ENCODE measurements at places on chromosomes 12 and 14.

DNA sequence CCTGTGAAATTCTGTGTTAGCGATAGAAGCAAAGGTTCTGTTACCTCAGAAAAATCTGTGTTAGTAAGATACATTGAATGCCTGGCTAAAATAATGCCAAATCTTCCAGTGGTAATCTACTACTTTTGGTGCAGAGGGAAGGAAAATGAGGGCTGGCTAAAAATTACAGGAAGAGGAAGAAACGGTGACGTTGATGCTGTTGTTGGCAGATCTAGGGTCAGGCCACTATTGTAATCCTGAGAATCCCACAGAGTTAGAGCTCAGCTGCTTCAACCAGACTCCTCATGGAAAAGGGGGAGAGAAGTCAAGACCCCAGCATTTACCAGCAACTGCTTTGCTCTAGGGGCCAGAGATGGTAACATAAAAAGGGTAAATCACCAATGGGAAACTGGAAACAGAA is 145.1 kb downstream of the PPM1H start:
- no peak for DNase-seq

- DNase-seq: no peak
These were observed 66.0 kb downstream of the BMP4 start for GRCh38 chr14:53890611-53891101.

GRCh38 chr12:62714774-62715721 is 219.9 kb downstream of the PPM1H start:
- DNase-seq: no peak

DNA sequence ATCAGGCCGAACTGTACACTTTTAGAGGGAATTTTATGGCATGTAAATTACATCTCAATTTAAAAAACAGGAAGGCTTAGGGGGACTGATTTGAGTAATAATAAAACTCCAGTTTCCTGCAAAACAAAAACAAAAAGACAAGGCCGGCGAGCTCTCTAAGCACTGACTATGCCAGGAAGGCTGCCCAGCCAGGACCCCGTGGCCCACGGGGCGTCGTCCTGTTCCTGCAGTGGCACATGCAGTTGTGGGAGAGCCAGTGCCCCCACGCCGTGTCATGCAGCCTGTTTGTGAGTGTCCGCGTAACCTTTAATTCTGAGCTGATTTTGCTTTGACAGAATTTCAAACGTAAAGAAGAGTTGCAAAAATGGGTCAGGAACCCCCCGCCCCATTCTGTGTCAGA is 10.5 kb downstream of the XRCC3 start:
- no peak for DNase-seq

GRCh38 chr14:78022059-78022458 is 148.1 kb upstream of the NRXN3 start:
- DNase-seq: no peak

GRCh38 chr14:75051556-75051899 is 261 bp upstream of the MLH3 start:
- DNase-seq: no peak

DNA sequence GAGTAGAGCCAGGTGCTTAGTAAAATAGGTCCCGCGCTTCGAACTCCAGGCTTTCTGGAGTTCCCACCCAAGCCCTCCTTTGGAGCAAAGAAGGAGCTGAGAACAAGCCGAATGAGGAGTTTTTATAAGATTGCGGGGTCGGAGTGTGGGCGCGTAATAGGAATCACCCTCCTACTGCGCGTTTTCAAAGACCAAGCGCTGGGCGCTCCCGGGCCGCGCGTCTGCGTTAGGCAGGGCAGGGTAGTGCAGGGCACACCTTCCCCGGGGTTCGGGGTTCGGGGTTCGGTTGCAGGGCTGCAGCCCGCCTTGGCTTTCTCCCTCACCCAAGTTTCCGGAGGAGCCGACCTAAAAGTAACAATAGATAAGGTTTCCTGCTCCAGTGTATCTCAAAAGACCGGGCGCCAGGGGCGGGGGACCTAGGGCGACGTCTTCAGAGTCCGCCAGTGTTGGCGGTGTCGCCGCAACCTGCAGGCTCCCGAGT is 3.6 kb downstream of the SSTR1 start:
- DNase-seq: no peak

DNA sequence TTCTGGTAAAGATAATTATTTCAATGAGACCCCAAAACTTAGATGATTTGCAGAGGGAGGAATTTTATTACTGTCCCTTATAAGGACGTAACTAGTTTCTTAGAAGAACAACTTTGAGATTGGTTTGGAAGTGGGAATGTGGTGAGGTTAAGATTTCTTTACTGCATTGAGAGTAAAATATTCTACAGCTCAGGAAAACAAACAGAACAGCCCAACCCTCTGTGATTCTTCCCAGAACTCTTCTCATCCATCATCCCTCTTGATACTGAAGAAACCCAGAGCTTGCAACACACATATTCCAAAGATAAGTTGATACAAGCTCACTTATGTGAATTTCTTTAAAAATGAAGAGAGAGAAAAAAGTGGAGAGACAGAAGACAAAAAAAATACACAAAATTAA is 234.2 kb downstream of the CRADD start:
- DNase-seq: no peak

DNA sequence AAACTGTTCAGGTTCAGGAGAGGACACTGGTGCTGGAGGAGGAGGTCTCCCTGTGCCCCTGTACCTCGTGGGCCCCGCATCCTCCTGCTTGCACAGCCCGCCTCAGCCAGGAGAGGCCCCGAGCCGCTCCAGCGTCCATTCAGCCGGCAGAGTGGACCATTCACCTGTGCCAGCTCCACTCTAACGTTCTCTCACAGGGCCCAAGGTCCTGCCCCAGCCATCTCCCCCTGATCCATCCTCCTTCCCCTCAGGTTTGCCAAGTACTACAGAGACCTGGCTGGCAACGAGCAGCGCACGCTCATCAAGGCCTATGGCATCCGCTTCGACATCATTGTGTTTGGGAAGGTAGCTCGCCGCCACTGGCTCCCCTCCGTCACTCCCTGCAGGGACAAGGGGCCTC is 22.2 kb downstream of the P2RX4 start:
- DNase-seq: no peak

- DNase-seq: no peak
These were observed 5.7 kb upstream of the VTI1B start for GRCh38 chr14:67680121-67680602.

DNA sequence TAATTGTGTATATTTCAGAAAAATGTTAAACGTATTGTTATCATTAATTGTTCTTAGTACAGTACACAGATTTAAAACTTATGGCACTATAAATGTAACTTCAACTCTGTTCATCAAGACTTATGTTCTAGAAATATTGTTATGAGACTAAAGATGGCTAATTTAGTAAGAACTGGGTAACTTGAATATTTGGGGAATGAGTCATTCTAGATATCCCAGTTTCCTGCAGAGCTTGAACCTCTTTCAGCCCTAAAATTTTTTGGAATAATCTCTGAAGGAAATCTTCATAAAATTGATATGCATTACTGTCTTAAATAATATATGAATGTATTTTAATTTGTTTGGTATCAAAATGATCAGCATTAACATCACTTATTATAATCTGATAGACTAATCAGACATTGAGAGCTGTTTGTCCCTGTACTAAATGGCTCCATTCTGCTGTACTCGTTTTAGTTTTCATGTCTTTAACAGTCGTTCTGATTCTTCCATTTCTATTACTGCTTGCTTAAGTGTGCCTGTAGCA is 87.1 kb downstream of the VEZT start:
- DNase-seq: no peak

DNA sequence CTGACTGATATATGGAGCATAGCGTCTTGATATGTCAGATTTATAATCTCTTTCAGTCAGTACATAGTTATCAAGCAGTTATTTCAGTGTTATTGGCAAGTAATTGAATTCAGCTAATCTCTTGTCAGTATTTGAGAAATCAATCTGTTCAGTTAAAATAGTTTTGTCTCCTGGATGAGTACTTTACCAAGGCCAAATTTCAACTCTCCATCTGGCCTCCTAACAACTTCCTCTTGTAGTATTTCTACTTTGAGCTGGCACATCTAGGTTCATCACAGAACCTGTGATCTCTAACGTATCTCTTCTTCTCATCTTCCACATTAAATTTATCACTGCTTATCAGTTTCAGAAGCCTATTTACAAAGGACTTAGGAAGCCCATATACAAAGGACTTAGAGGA is 690.5 kb downstream of the C12orf50 start:
- DNase-seq: no peak

GRCh38 chr12:48002773-48003218 is 1.5 kb downstream of the COL2A1 start:
- no peak for DNase-seq

GRCh38 chr14:36493761-36494160 is 26.3 kb downstream of the NKX2-1 start:
- no peak for DNase-seq

- no peak for DNase-seq
These were observed 41.7 kb downstream of the SUSD6 start for GRCh38 chr14:69652942-69653684.

- DNase-seq: no peak
These were observed 325.5 kb upstream of the RTL1 start for GRCh38 chr14:101228949-101229541.

- no peak for DNase-seq
These were observed 216.1 kb downstream of the TMEM121 start for GRCh38 chr14:105742531-105742848.

GRCh38 chr14:103857256-103857655 is 9.9 kb upstream of the PPP1R13B start:
- DNase-seq: no peak

DNA sequence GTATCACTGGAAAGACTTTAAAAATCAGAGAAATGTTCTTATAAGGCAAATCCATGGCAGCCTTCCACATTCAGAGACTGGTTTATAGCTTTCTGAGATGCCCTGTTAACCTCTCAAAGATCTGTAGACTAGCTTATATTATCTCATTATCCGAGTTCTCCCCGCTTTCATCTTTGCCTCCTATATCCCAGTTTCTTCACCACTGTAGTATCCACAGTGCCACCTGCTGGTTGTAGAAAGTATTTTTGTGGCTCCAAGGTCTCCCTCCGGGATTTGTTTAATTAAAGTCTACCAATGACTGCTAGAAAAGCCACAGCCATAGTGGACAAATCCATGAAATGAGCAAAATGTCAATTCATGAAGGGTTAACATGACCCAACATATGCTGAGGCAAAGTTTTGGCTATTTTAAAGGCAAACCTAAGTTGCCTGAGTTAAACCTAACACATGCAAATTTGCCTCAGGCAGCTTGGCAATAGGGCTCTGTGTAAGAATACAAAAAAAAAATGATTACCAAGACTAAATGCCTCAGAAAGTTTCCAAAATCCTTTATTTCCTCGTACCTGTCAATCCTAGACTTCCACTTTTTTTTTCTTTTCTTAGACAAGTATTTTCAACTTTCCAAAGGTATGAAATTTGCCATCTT is 218.8 kb upstream of the BMP4 start:
- DNase-seq: no peak

GRCh38 chr14:33250963-33251362 is 312.3 kb downstream of the NPAS3 start:
- no peak for DNase-seq

DNA sequence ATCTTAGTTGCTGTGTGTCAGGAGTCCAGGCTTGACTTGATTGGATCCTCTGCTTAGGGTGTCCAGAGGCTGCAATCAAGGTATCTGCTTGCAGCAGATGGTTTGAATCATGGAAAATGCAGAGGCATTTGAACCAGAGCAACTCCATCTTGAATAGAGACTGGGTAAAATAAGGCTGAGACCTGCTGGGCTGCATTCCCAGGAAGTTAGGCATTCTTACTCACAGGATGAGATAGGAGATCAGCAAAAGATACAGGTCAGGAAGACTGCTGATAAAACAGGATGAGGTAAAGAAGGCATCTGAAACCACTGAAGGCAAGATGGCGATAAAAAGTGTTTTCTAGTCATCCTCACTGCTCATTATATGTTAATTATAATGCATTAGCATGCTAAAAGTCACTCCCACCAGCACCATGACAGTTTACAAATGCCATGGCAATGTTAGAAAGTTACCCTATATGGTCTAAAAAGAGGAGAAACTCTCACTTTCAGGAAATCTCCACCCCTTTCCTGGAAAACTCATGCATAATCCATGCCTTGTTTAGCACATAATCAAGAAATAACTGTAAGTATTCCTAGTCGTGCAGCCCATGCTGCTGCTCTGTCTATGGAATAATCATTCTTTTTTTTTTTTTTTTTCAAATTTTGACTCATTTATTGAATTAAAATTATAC is 218.3 kb upstream of the CPNE8 start:
- DNase-seq: no peak

DNA sequence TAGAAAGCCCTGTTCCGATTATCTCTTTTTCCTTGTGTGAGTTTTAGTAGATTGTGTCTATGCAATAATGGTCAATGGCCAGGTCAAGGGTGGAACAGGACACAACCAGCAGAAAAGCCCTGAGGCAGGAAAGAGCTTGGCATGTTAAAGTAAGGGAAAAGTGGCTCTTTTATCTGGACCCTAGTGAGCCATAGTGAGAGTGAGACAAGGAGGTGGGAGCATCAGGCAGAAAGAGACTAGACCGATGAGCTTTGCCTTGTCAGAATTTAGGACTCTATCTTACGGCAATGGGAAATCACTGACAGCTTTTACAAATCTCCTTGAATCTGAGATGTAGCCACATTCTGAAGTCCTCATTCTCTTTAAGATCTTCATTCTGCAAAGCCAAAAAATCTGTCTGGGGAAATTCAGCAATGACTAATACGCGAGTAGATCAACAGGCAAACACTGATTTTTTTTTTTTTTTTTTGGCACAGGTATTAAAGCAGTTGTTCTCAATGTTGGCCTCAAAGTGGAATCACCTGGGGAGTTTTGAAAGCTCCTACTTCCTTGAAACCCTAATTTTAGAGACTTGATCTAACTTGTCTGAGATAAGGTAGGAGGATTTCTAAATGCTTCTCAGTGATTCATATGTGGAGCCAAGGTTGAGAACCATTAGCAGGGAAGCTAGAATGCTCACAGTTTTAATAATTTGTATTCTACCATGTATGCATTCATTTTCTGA is 33.9 kb downstream of the TMEM19 start:
- no peak for DNase-seq

- DNase-seq: no peak
These were observed 151.7 kb downstream of the PDZRN4 start for GRCh38 chr12:41339784-41340183.

DNA sequence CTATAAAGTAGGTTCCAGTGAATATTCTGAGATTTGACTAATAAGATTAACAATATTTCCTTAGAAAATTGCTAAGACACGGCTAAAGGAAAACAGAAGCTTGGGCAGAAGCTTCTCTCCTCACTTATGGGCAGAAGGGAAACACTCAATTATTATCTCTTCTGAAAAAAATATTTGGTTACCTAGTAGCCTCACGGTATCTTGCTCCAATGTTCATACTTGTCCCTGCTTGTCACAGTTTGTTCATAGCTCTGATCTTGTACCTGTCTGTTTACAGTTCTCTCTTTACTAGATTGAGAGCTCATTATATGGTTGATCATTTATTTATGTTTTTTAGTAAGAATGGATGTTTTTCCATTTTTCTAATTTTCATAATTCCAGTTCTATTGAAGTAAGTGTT is 458.0 kb upstream of the ATP2B1 start:
- no peak for DNase-seq

DNA sequence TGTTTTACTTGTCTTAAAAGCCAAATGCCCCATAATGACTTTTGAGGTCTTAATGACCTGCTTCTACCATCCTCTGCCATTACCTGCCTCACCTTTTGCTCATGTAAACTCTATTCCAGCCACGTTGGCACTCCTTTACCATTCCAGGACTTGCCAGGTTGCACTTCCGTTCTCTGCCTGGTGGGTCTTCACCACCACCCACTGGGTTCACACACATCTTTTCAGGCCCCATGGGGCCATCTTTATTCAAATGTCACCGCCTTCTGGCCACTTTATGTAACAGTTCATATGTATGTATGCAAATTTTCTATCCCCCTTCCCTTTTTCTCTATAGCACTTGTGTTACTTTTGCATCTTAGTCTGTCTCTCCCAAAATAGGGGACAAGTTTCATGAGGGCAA is 57.7 kb downstream of the ATP2A2 start:
- DNase-seq: no peak

Data from breast epithelium (tissue), 4 donors.